Foreskin fibroblast (primary cell): ENCODE measurements at places on chromosomes 16 and 17.

GRCh38 chr17:3556239-3556915 is 1.2 kb downstream of the TRPV3 start:
- no peak for DNase-seq

DNA sequence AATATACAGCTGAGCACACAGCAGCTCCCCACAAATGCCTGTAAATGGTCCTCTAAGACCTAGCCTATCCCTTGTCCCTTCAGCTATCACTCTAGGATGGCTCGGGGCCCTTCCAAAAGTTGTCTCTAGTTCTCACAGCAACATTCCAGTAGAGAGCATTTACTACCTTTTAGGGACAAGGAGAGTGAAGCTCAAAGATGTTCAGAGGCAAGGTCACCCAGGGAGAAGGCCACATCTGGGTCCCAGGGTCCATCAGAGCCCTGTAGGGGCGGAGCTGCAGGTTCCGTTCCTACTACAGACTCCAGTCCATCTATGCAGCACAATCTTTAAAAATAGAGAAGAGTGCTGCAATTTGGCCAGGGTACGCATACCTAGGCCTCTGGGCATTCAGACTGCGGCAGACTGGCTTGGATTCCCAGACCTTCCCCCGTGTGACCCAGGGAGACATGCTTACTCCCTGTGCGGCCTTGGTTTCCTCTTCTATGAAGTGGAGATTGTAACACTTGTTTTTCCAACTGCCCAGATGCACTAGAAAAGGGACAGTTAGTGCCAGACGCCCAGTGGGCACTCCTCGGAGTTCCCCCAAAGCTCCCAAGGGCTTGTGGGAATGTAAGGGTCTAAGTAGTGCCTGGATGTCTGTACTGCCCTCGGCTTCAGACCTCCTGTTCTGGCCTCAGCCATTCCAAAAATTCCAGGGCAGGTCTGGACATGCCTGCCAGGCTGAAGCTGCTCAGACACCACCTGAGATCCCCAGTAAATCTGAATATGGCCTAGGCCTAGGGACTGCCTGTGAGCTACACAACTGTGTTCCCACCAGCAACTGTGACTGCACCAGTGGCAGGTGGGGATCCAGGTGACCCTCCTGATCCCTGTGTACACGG is 2.5 kb downstream of the SLC12A4 start:
- DNase-seq, result no peak

DNA sequence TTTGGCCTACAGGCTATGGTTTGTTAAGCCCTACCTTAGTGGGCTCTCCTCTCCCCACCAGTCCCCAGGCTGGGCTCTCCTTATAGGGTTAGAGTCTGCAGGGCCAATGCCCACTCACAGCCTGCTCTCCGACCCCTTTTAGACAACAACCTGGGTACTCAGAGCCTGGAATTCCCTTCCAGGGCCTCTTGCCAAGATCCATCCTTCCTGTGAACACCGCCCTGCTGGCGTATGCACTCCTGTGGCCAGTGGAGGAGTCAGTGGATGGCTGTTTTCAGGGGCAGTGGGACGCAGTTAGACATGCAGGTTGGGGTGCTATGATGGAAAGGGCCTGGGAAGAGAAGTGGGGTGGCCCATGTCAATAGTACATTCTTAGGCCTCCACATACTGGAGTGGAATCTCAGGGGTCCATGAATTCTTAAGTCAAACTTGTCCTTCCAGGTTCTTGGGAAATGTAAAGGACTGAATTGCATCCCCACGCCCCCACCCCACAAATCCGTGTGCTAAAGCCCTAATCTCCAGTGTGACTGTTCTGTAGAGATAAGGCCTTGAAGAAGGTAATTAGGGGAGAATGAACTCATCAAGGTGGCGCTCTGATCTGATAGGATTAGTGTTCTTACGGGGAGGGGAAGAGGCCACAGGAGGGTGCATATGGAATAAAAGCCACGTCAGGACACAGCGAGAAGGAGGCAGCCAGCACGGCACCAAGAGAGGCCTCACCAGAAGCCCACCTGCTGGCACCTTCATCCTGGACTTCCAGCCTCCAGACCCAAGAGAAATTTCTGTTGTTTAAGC is 81.6 kb upstream of the CACNG5 start:
- DNase-seq, result no peak

DNA sequence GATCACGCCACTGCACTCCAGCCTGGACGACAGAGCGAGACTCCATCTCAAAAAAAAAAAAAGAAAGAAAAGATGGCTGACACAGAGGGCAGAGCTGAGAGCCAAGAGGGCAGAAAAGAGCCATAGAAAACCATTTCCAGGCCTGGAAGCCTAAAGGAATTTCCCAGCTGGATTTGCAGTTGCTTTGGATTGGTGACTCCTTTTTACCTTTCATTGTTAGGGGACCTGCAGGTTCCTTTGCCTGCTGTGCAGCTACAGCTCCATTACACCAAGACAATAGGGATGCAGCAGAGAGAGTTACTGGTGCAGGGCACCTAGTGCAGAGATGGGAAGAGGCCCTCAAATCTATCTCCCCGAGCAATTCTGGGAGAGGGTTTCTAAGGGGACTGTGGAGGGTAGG is 18.4 kb downstream of the ZNF668 start:
- no peak for DNase-seq

- no peak for DNase-seq
Observed at GRCh38 chr17:53721101-53721500, 101.6 kb upstream of the KIF2B start.

DNA sequence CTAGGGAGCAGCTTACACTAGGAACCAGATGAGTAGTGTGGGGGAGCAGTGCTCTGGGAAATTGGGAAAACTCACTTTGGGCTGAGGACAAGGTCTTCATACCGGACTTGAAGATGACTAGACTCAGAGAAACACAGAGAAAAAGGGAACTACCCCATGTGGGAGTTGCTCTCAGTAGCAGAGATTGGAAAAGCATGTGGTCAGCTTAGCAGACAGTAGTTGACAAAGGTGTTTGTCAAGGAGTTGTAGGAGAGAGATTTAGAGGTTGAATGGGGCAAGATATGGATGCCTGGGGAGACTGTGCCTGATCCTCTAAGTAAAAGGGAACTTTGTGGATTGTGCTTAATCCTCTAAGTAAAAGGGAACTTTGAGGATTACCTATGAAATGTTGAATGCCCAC is 194.5 kb upstream of the COX10 start:
- DNase-seq, result no peak

GRCh38 chr17:76820039-76820438 is 48.2 kb upstream of the MGAT5B start:
- DNase-seq, result no peak

DNA sequence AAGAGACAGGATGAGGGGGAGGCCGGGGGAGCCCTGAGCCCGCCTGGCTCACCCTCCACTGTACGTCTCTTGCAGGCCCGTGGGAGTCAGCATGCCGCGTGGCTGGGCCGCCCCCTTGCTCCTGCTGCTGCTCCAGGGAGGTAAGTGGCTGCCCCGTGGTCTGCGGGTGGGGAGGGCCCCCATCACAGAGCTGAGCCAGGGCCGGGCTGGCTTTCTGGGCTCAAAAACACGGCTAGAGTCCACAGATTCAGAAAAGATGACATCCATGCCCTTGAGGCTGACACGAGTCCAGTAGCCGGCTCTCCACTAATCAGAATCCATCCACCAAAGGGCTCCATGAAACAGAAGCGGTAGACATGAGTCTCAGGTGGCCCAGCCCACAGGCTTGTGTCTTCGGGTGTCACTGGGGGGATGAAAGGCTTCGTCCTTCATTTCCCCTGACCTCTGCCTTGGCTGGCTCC is 28.0 kb downstream of the IL21R start:
- no peak for DNase-seq

- peak; percentile 71 for DNase-seq
Observed at GRCh38 chr17:80942423-80943345, 49.0 kb upstream of the CHMP6 start.

- peak; percentile 27 for DNase-seq
Observed at GRCh38 chr17:63189930-63190329, 223.9 kb downstream of the TANC2 start.
